Stimulated activated CD8-positive, alpha-beta memory T cell treated with anti-CD3 and anti-CD28 coated beads, Interleukin-7, amount 100 ng/mL, for 1 hour (primary cell): ENCODE measurements at places on chromosomes 5 and 9.

DNA sequence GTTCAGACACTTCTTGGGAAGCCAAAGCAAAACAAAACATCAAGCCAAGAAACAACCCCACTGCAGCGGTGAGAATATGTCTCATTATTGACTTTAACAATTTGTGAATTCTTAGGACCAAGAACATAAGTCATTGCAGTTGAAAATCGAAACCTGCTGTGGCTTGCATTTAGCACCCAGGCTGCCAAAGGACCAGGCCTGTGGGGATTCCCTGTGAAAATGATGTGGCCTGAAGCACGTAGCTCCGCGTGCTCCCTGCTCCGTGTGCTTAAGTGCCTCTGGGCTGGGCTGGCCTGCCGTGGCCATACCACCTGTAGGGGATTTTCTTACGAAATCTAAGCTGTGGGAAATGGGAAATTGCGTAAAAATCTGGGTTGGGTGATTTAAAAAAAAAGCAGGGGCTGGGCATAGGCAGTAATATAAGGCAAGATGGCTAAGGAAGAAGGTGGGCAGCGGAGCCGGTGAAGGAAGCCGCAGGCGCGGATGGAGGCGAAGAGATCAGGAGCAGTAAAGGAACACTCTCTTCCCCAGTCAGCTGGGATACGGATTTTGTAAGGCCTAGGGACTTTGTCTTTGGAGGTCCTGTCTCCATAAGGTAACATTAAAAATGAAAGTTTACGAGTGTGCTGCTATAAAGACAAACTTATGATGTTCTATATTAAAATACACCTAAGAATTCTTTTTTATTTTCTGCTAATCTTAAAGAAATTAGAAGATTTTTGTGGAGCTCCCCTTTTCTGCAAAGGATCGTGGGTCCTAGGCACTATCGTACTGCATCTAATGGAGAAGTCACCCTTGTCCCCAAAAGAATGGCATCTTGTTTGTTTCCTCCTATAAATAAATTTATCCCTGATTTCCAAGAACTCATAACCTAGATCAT, 189.6 kb upstream of the SEMA6A start:
- no peak for DNase-seq

- DNase-seq, result no peak
Observed at GRCh38 chr5:1444361-1445189, 665 bp downstream of the SLC6A3 start.

DNA sequence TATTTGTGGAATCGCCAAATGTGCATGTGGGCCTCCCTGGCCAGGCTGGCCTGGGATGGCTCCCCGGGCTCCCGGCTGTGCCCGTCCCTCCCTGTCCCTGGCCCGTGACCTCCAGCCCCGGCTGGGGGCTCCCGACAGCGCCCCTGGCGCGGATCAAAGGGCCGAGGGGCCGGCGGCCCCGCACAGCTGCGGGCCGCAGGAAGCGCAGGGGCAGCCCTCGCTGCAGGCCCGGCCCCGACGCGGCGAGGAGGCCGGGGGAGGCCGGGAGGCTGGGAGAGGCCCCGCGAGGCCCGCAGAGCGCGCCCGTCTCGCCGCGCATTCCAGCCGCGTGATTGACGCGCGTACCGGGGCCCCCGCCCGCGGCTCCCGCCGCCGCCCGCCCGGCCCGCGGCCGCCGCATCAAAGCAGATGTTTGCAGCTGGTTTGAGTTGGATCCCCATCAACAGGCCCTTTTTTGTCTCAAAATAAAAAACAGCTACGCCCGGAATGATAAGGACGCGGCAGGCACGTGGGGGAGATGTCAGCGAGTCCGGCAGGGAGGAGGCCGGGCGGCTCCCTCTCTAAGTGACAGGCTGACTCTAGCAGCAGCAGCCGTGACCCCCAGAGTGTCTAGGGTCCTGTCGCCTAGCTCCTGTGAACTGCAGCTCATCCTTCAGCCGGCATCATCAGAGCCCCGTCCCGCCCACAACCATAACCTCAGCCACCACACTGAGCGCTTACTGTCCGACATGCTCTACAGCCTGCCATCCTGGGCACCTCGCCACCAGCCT, 69.4 kb downstream of the LMX1B start:
- no peak for DNase-seq

- DNase-seq, result no peak
Observed at GRCh38 chr5:169646856-169647255, 9.8 kb downstream of the DOCK2 start.

- DNase-seq, result no peak
Observed at GRCh38 chr9:77876091-77876490, 155.5 kb downstream of the GNAQ start.

DNA sequence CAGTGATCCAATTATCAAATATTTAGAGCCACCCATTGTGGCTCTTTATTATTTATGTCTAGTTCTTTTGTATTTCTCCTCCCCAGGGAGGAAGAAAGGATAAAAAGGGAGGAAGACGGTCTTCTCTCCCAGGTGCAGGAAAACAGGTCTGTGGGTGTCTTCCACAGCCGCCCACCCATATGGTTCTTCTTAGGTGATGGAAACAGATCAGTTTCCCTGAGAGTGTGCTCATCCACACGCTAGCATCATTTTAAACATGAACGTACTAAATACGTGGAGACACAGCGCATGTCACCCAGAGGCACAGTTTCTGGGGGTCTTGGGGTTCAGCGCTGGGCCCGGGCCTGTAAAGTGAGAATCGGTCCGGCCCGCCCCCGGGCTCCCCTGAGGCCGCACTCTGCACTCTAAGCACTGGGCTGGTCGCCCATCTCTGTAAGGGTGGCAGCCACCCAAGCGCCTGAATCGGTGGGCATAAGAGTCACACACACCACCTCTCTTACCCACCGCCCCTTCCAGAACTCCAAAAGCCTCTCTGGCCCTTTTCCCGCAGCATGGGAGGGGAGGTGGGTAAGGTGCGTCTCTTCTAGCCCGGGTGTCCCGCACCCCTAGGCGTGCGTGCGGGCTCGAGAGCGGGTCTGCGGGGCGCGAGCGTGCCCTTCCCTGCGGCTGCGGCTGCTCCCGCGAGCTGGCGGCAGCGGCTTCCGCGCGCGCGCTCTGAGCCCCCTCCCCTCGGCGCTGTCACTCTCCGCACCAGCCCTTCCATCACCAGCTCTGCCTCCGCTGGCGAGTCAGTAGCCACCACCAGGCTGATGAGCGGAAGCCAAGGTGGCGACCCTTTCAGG, 1.3 kb downstream of the PTCH1 start:
- no peak for DNase-seq

- no peak for DNase-seq
Observed at GRCh38 chr5:179512452-179513000, 37.8 kb upstream of the RUFY1 start.

DNA sequence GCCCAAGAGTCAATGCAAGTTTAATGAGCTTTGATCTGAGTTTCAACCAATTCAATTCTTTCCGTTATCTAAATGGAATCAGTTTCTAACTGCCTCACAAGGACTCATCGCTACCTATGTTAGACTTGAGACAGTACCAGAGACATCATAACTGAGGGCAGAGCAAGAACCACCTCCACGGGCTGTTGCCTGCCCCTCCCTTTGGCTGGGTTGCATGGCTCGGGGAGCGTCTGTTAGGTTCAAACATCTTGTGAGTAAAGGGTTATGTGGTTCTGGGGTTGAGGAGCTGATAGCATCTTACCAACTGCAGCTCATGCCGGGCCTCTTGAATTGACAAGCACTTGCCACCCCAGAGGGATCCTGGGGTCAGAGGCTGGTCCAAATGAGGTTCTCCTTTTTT, 457.9 kb downstream of the ENC1 start:
- DNase-seq, result no peak

- no peak for DNase-seq
Observed at GRCh38 chr9:38008168-38009034, 60.6 kb downstream of the SHB start.

- DNase-seq, result no peak
Observed at GRCh38 chr9:106878934-106879333, 16.0 kb downstream of the ZNF462 start.

- no peak for DNase-seq
Observed at GRCh38 chr5:955886-956761, 52.5 kb upstream of the NKD2 start.

DNA sequence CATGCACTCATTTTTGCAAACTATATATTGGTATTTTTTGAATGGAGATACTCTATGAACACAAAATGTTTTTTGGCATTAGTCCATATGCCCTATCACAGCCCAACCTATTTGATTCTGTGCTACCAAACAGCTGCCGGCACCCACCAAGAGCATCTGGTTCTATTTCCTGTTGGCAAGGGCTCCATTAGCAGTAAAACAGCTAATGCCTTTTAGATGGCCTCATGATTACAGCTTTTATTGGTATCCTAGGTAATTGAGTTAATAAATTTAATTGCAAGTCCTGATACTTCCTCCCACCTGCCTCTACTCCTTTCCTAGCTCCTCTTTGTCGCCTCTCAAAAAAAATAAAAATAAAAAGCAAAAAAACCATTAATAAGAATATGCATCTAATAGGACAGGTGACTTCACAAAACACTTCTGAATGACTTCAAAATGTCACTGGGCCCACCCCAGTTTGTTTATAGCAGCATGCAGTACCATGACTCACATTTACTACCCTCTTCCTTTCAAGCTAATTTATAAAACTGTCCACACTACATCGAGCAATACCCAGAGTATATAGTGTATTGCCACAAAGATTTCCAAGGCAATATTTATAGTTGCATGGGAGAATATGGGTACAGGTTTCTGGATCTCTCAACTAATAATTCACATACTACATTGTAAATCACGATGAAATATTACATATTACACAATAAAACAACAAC, 620.4 kb downstream of the SLCO4C1 start:
- DNase-seq, result no peak

GRCh38 chr5:164098531-164098930, 593.1 kb downstream of the MAT2B start:
- DNase-seq, result no peak

DNA sequence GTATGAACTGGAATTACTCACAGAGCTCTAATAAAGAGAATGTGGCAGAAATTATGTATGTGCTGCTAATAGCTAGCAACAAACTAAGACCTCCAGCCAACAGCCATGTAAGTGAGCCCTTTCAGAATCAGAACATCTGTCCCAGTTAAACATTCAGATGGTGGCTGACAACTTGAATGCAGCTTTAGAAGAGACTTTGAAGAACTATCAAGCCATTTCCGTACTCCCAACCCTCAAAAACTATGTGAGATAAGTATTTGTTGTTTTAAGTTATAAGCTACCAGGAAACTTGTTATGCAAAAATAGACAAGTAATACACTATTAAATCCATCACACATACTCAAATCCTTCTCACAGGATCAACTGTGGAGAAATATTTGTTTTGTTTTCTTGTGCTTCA, 205.2 kb upstream of the EDIL3 start:
- no peak for DNase-seq

- DNase-seq, result no peak
Observed at GRCh38 chr5:134409321-134409720, 2.4 kb downstream of the CDKN2AIPNL start.

GRCh38 chr5:82821846-82822633, 255.2 kb downstream of the TMEM167A start:
- DNase-seq, result no peak

GRCh38 chr9:100309992-100310391, 42.8 kb downstream of the TEX10 start:
- no peak for DNase-seq

DNA sequence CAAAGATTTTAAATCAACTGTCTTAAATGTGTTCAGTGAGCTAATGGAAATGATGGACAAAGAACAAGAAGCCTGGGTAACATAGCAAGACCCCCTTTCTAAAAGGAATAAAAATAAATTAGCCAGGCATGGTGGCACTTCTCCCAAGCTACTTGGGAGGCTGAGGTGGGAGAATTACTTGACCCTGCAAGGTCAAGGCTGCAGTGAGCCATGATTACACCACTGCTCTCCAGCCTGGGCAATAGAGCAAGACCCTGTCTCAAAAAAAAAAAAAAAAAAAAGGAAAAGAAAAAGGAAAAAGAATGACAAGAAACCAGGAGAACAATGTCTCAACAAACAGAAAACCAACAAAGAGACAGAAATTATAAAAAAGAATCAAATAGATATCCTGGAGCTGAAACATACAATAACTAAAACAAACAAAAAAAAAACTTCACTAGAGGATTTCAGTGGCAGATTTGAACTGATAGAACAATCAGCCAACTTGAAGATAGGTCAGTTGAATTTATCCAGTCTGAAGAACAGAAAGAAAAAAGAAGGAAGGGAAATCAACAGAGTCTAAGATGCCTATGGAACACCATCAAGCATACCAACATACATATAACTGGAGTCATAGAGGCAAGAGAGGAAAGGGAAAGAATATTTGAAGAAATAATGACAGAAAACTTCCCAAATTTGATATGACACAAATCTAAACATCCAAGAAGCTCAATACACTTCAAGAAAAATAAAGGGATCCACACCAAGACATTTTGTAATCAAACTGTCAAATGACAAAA, 16.8 kb upstream of the SLC35D2 start:
- DNase-seq, result no peak
